NCI-H69 (cell line): ENCODE measurements at places on chromosomes 12 and 14.

- no peak for DNase-seq
Observed at GRCh38 chr14:24721775-24722174, 87.8 kb upstream of the GZMB start.

DNA sequence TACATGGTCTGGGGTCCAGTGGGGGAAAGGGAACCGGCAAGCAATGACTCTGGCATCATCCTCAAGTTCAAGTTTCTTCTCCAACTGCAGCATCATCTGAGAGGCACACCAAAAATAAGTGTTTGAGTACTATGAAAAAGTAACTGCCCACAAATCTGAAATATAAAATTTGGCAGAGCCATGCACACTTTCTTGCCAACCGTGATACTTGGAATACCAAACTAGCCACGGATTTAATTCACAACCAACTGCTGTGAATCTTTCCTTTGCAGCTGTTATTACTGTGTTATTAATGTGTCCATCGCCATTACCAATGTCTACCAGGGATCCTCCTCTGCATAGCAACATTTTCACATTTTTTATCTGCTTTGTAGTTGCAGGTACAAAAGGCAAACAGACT lies 74.6 kb downstream of the GXYLT1 start:
- no peak for DNase-seq

GRCh38 chr12:49971141-49971540 lies 1.6 kb upstream of the AQP6 start:
- DNase-seq, result no peak

DNA sequence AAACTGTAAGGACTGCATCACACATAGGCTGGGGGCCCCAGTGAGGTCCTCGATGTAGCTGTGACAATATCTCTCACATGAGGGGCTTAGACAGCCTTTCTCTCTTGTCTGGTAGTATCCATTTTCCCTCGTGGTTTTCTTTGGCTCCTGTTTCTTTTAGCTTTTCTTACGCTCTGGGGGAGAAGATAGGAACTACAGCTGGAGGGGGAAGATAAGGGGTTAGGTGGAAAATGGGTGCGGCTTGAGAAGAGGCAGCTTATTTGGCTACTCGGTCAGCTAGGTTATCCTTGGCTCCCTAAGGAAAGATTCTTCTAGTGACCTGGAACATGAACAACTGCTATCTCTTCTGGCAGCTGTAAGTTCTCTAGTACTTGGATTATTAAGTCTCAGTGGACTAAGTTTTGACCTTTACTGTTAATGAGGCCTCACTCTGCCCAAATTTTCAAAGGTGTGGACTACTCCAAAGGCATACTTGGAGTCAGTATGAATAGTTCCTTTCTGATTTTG lies 28.7 kb upstream of the CPNE8 start:
- DNase-seq, result no peak

- peak; percentile 60 for DNase-seq
Observed at GRCh38 chr12:85155791-85156190, 119.6 kb downstream of the LRRIQ1 start.

GRCh38 chr12:24754690-24755638 lies 193.9 kb downstream of the BCAT1 start:
- DNase-seq, result no peak

DNA sequence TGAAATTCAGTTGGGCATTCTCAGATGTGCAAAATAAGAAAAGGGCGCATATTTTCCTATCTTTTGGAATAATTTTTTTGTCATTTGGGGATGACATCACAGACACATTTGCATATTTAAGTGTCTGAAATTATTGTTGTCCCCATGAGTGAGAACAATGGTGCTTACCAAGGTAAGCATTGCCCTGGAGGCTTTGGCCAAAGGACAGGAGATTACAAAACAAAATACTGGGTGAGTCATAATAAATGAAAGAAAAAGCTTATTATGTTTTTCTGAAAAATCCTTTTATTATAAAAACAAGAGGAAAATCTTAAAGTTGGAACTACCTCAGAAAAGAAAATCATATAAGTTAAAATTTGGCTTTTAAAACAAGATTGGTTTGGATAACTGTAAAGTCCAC lies 254.9 kb downstream of the BTG1 start:
- DNase-seq, result peak; percentile 70

DNA sequence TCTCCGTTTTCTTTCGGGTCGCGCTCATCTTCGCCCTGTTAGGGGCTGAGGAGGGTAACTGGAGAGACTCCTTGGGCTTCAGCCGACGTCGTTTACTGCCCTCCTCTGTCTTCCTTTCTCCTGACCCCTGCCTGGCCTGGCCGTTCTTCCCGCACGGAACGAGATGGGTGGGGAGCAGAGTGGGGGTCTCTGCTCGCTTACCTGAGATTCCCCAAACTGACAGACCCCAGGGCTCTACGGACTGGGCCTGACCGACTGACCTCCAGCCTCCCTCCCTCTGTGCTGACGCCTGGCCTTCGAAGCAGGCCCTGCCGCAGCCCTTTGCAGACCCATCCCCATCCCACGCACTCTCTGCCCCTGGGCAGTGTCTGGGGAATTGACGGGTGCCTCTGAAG lies 439 bp downstream of the GOLGA5 start:
- peak; percentile 45 for DNase-seq

GRCh38 chr14:71592361-71592760 lies 339.9 kb upstream of the RGS6 start:
- peak; percentile 30 for DNase-seq

GRCh38 chr14:102508410-102508773 lies 1.2 kb downstream of the ANKRD9 start:
- DNase-seq, result peak; percentile 71

DNA sequence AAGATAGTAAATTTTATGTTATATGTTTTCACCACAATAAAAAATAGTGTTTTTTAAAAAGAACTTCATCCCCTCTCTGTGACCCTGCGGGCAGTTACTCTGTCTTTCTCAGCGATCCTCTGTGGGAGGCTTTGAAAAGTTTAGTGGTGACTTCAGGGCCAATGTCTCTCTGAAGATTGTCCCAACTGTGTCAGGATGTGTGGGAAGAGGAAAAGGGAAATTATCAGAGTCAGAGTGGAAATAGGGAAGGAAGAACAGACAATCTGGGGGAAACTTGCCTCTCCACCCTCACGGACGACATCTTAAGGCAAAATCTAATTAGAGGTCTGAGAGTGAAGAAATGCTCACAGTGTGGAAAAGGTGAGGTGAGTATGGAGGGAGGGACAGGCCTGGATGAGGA lies 3.5 kb upstream of the OR10P1 start:
- no peak for DNase-seq

DNA sequence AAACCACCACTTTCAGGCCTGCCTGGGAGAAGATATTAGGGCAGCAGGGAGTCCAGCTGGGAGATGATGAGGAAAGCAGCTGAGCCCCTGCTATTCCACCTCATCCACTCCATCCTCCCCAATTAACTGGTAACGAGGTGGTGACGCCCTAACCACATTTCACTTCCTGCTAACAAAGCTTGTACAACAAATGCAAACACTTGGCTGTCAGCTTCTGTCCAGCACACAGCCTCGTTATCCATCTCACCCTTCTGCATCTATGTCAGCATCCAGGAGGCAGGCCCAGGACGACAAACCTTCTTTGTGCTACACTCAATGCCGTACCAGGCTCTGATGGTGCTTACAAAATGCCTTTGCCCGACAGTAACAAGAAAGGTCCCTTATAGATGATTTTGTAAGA lies 225.4 kb downstream of the APAF1 start:
- peak; percentile 94 for DNase-seq
